Upper lobe of right lung (tissue), 1 donor: ENCODE measurements at places on chromosomes 1 and 21. TPM values are rescaled to one million over a fixed set of nuclear protein-coding genes. Genes with fewer than 3 reads are reported as not detected.

- H3K4me1 ChIP-seq, result no peaks in the 10 kb centered on the region
- H3K36me3 ChIP-seq, result no peaks in the 10 kb centered on the region
- H3K27ac ChIP-seq, result no peak overlapping the region
- no peak for DNase-seq
- no peaks in the 10 kb centered on the region for H3K27me3 ChIP-seq
These were observed 183.6 kb upstream of the NR5A2 start for GRCh38 chr1:199843861-199844260.

DNA sequence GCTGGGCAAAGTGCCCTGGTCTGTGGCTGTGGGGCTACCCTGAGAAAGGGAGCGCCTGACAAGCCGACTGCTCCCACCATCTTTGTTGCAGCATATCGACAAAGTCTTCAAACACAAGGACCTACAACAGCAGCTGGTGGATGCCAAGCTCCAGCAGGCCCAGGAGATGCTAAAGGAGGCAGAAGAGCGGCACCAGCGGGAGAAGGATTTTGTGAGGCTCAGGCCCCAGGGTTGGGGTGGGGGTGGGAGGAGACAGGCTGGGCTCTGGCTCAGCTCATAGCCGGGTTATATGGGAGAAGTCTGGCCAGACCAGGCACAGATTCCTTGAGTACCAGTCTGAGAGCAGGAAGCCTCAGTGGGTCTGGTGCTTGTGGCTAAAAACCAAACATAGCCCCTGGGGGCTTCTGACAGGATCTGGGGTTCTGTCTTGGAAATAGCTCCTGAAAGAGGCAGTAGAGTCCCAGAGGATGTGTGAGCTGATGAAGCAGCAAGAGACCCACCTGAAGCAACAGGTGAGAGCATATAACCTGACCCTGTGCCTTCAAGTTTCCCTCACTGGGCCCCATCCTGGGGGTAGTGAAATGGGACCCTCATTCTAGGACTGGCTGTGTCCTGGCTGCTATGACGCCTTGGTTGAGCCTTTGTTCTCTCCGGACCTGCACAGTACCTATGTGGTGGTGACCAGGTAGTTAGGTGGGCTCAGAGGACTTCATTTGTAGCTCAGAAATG lies 8.0 kb upstream of the CCDC28B start:
- no peak overlapping the region for H3K4me3 ChIP-seq
- DNase-seq, result no peak
- no peak overlapping the region for H3K27ac ChIP-seq
- H3K36me3 ChIP-seq, result peaks cover 100% of the 10 kb centered on the region

DNA sequence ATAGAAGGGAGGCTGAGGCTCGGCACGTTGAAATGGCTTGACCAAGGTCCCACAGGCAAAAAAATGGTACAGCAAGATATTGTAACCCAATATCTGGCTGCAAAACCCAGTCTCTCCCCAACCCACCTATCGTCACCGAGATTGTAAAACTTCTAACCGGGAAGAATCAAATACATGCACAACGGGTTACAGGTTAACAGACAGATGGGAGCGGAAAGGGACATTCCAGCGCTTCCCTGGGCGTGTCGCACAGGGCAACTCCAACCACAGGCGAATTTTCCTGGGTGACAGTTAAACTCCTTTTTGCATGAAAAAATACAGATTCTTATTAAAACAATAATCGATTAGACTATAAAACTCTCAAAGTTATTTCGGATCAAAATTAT lies 31.8 kb upstream of the JUN start:
- H3K27ac ChIP-seq, result peak overlapping the region; percentile 95
- peaks cover 41% of the 10 kb centered on the region for H3K4me1 ChIP-seq
- H3K27me3 ChIP-seq, result no peaks in the 10 kb centered on the region
- no peak for DNase-seq

DNA sequence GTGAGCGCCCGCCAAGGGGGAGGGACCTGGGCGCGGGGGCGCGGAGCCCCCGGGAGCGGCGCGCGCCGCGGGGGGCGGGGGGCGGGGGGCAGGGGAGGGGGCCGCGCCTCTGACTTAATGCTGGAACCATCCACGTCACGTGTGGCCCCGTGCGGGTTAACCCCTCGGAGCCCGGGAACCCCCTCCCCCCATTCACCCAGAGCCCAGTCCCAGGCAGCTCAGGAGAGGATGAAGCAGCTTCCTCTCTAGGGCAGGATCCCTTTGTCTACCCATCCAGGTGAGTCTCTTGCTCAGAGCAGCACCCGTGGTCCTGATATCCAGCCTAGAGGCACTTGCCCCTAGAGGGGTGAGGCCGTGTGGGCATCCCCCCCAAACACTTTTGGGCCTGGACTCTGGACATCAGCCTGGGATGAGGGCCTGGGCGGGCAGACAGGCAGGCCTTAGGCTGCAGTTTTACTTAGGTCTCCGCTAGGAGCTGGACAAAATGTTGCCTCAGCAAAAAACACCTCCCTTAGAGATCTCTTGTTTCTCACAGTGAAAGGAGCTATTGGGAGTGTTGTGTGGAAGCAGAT lies at the start of gene ALX3:
Gene ALX3, minus strand, starts transcription at position 2 of the 572 bp plus-strand sequence. CDS start 60 bp downstream, outside the sequence.
- no peak for DNase-seq
- H3K4me1 ChIP-seq, result peaks cover 22% of the 10 kb centered on the region
- H3K27me3 ChIP-seq, result peaks cover 72% of the 10 kb centered on the region
- no peak within 1 kb of the TSS for H3K27ac ChIP-seq

DNA sequence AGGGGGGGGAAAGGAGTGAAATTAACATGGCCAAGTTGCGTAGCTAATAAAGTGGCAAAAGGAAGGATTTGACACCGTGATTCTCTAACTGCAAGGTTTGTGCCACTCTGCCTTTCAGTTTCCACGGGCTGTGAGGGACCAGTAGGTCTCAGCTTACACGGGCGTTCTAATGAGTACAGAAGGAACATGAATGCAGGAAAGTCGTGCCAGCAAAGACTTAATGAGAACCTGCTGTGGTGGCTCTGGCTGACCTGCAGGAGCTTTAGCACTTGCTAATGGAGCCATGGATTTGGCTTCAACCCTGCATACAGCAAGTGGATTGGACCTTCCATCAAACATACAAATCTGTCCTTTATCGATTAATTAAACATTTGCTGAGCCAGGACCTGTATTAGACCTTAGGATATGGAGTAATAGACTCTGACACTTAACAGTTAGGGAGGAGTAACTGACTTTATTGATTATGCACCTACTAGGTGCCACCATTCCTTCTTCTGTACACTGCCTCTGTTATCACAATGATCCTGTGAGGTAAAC lies 15.1 kb upstream of the PITHD1 start:
- H3K36me3 ChIP-seq, result peaks cover 69% of the 10 kb centered on the region
- H3K27me3 ChIP-seq, result no peaks in the 10 kb centered on the region
- no peak for DNase-seq
- no peak overlapping the region for H3K4me3 ChIP-seq
- peaks cover 6% of the 10 kb centered on the region for H3K4me1 ChIP-seq

The ASCL5 gene
- total RNA-seq, result 0.29 TPM

The ARTN gene
- total RNA-seq, result 0.43 TPM
